ENCODE measurements at places on chromosomes 2 and 18. TPM values are rescaled to one million over a fixed set of nuclear protein-coding genes. Genes with fewer than 3 reads are reported as not detected.

Gene SLC39A10
- polyA plus RNA-seq: 11.2 TPM

Gene NYAP2
- not detected for polyA plus RNA-seq

Gene CPO
- polyA plus RNA-seq: not detected

Gene TMEM200C
- polyA plus RNA-seq: not detected

Gene FLACC1
- polyA plus RNA-seq: 0.64 TPM

Gene EVA1A
- not detected for polyA plus RNA-seq

Gene STARD6
- polyA plus RNA-seq: not detected

Gene METTL8
- 99.3 TPM for polyA plus RNA-seq

Gene MC5R
- not detected for polyA plus RNA-seq

Gene CLEC4F
- polyA plus RNA-seq: not detected

Gene ACTR1B
- 11.3 TPM for polyA plus RNA-seq

Gene TUBA3E
- polyA plus RNA-seq: not detected

Gene MLPH
- not detected for polyA plus RNA-seq

Gene NUP35
- 6.0 TPM for polyA plus RNA-seq

Gene SP5
- not detected for polyA plus RNA-seq

Gene GPBAR1
- polyA plus RNA-seq: 0.64 TPM

Gene ITPRIPL1
- 4.4 TPM for polyA plus RNA-seq

Gene ALPG
- not detected for polyA plus RNA-seq

Gene RPE
- polyA plus RNA-seq: 16.4 TPM

Gene MARCO
- polyA plus RNA-seq: not detected

Gene NOL4
- not detected for polyA plus RNA-seq

Gene DYSF
- polyA plus RNA-seq: 0.34 TPM

Gene NAT8
- not detected for polyA plus RNA-seq

Gene RTP5
- polyA plus RNA-seq: not detected

Gene OR6B2
- polyA plus RNA-seq: not detected

Gene AGXT
- not detected for polyA plus RNA-seq

Data from IgD-negative memory B cell (primary cell).